ENCODE measurements at places on chromosomes 16 and 17.

- no peak for DNase-seq
These were observed 8.2 kb upstream of the CACNA1H start for GRCh38 chr16:1144476-1145382.

- no peak for DNase-seq
These were observed 45.1 kb downstream of the ZFHX3 start for GRCh38 chr16:73002866-73003265.

DNA sequence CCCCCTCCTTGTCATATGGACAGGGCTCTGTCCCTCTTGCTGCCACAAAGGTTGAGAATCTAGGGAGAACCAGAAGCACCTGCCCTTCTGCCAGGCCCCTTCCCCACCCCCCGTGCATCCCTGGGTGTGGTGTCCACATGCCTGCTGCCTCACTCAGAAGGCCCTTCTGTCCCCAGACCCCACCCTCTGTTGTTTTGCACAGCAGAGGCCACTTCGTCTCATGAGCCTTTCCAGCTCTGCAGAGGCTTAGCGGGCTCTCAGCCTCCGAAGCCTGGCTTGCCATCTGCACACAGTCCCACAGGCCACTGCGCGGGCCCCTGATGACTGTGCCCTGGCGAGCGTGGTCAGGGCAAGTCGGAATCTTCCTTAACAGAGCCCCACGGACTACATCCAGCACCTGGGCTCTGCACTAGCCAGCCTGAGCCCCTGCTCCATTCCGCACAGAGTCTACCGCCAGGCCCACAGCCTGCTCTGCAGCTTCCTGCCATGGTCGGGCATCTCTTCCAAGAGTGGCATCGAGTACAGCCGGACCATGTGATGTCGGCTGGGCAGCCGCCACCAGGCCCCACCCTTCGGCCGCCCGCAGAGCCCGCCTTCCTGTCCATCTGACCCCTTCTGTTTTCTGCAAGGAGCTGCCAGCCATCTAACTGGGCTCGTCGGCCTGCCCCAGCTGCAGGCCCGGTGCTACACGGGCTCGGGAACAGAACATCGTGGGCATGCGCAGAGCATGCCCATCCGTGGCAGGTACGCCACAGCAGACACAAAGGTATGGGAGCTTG is 10.8 kb downstream of the C16orf90 start:
- DNase-seq = no peak

DNA sequence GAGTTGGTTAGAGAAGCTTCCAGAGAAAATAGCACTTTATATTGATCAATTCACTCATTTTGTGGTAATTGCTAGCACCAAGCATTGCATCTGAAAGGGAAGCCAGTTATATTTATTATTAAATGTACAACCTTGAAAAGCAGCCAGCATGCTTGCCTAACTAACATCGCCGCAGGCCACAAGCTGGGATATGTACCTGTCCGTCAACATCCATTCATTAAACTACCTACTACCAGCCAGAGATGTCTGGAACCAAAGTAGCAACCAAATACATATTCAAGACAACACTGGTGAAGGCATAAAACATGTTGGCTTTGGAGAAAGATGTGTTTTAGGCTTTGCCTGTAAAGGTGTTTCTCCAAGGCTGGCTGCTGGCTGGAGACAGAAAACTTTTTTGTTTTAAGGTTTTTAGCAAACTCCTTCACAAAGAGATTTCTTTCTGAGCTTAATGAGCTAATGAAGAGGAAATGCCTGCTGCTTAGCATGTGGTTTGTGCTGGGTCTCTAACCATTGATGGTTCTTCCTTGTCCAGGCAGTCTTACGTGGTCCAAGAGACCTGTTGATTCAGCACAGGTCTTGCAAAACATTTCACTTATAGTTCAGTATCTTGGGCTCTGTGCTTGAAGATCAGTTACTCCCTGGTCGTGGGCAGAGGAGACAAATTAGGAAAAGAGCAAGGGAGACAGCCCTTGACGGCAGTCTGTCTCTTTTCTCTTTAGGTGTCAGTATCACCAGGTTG is 3.1 kb downstream of the ITPRIPL2 start:
- no peak for DNase-seq

Measured in activated T-cell treated with anti-CD3 and anti-CD28 coated beads for 48 hours (primary cell).